Activated CD4-positive, alpha-beta T cell treated with anti-CD3 and anti-CD28 coated beads for 4 hours (primary cell): ENCODE measurements at places on chromosomes 5 and 9.

GRCh38 chr9:29701559-29701958 is 2128.3 kb upstream of the C9orf72 start:
- no peak for DNase-seq

DNA sequence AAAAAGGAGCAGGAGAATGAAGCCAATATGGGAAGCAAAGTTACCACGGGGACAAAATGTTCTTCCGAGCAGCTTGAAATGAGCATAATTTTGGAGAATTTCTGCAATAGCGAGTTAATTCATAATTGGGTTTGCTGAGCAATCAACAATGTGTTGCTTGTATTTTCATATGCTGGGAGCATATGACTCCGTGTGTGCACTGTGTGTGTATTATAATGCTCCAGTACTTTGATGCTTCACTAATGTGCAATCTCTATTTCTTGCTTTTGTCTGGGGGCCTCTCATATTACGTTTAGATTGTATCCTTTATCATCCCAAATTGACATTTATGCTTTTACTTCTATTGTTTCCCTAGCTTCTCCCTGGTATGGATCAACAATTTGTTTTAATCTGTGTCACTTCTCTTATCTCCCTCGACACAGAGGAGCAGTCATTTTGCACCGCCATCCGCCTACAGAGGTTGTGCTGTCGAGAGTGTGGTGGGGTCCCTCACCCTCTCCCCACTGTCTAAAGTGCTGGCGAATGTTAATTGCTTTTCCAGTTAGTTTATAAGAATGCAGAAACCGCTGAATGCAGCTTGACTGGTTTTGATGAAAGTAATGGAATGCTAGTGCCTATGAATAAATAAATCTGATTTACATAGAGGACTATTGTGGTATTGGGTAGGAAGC is 372.5 kb upstream of the WWC1 start:
- DNase-seq: no peak

- no peak for DNase-seq
Observed at GRCh38 chr5:102863058-102863457, 108.0 kb downstream of the PAM start.

GRCh38 chr9:16544842-16545241 is 325.6 kb downstream of the BNC2 start:
- no peak for DNase-seq

GRCh38 chr5:141039517-141039916 is 11.7 kb upstream of the PCDHB1 start:
- no peak for DNase-seq

- DNase-seq: no peak
Observed at GRCh38 chr9:101484046-101484445, 48.5 kb upstream of the ALDOB start.

- DNase-seq: no peak
Observed at GRCh38 chr5:62606878-62607277, 28.3 kb downstream of the LRRC70 start.

- DNase-seq: no peak
Observed at GRCh38 chr9:114004221-114004716, 73.8 kb downstream of the AMBP start.

DNA sequence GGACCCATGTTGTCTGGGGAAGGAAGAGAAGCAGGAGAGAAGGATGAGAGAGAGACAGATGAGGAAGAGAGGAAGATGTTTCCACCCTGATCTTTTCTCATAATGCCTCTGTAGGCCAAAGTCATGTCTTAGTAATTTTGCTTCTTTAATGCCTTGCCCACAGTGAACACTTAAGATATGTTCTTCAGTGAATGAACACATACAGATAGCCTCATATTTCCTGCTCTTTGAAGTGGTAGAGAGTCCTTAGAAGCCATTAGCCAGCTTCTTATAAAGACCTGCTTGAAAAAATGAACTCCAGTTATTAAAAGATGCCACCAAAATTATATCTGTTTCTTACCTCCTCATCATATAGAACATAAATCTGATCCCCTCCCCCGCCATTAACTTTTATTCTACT is 244.4 kb downstream of the CD180 start:
- no peak for DNase-seq

GRCh38 chr5:1432296-1432695 is 12.9 kb downstream of the SLC6A3 start:
- DNase-seq: no peak

- DNase-seq: no peak
Observed at GRCh38 chr9:91781906-91782305, 168.1 kb downstream of the ROR2 start.
